ENCODE measurements at places on chromosomes 2 and 18. TPM values are rescaled to one million over a fixed set of nuclear protein-coding genes. Genes with fewer than 3 reads are reported as not detected.

GRCh38 chr2:64972876-64973275 is 16.3 kb upstream of the SLC1A4 start:
- DNase-seq: peak; percentile 1

DNA sequence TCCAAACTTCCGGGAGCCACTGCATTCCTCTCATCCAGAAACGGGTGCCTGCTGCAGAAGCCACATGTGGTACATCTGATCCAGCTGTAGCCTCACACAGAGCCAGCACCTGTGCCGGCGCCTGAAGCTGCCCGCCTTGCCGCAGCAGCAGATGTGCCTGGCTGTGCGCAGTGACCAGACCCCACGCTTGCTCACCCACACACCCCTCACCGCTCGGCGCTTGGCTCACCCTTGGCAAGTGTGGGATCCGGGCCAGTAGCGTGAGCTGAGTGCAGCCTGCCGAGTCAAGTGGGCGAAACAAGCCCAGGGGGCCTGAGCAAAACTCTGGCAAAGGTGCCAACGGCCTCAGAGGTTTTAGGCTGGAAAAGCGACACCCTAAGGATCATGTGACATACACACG is 220.1 kb upstream of the TMEFF2 start:
- DNase-seq: no peak

GRCh38 chr18:11665146-11665545 is 23.9 kb upstream of the GNAL start:
- no peak for DNase-seq

Gene CNTNAP5
- 0.11 TPM for total RNA-seq

- peak; percentile 49 for DNase-seq
Measured at GRCh38 chr18:25350489-25351251, 1.3 kb downstream of the ZNF521 start.

- DNase-seq: no peak
Measured at GRCh38 chr2:25854613-25855012, 23.7 kb downstream of the ASXL2 start.
